ENCODE measurements at places on chromosomes 11 and 22.
A peak's percentile ranks its signal among the peaks of the same experiment; 100 is the strongest.

DNA sequence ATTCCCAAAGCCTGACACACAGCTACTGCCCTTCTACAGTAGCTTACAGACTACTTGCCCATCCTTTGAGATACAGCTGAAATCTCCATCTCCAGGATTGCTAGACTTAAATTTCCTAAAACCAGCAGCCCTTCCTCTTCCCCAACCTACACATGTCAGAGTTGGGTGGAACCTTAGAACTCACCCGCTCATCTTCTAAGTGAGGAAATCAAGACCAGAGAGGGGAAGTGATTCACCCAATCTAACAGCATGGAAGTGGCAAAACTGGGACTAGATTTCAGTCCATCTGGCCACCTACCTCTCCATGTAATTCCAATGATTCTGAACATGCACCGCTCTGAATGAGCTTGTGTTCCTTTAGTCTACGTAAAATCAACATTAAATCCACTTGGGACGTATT is 1.0 kb upstream of the TMEM86A start:
- no peak for DNase-seq

- no peak for DNase-seq
Measured at GRCh38 chr11:73397468-73398131, 21.4 kb downstream of the RELT start.

DNA sequence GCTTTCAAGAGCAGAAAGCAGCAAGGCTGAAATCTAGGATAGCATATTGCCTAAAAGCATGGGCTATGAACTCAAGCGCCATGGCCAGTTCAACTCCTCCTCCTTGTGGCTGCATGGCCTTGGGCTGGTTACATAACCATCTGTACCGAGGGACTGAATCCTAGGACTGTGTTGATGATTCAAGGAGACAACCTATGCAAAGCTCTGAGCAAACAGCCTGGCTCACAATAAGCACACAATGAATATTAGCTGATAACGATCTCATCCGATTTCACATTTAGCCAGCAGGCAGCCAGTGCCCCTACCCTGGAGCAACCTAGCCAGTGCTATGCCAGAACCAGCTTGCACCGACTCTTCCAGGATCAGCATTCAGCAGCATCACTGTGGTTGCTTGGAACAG is 698.4 kb downstream of the TBC1D22A start:
- no peak for DNase-seq

- DNase-seq: no peak
Measured at GRCh38 chr11:9825315-9825714, 161.4 kb downstream of the SWAP70 start.

- DNase-seq: no peak
Measured at GRCh38 chr11:110242746-110243145, 53.7 kb downstream of the RDX start.

DNA sequence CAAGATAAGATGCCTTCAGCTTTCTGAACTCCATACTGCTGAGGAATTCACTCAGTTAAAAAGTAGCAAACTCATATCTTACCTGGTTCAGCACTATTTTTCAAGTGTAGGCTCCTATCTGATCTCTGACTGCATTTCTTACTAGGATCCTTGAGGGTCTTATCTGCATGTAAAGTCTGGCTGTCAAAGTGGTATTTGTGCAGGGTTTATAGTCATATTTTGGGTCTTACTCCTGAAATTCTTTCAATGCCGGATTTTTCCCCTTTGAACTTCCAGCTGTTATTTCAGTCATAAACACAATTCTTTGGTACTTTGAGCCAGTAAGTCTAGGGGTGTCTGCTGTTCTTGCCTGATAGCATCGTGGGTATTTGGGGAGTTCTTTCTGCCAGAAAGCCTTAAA is 25.3 kb upstream of the NOX4 start:
- DNase-seq: no peak

GRCh38 chr22:35728639-35729308 is 11.1 kb downstream of the APOL5 start:
- no peak for DNase-seq

DNA sequence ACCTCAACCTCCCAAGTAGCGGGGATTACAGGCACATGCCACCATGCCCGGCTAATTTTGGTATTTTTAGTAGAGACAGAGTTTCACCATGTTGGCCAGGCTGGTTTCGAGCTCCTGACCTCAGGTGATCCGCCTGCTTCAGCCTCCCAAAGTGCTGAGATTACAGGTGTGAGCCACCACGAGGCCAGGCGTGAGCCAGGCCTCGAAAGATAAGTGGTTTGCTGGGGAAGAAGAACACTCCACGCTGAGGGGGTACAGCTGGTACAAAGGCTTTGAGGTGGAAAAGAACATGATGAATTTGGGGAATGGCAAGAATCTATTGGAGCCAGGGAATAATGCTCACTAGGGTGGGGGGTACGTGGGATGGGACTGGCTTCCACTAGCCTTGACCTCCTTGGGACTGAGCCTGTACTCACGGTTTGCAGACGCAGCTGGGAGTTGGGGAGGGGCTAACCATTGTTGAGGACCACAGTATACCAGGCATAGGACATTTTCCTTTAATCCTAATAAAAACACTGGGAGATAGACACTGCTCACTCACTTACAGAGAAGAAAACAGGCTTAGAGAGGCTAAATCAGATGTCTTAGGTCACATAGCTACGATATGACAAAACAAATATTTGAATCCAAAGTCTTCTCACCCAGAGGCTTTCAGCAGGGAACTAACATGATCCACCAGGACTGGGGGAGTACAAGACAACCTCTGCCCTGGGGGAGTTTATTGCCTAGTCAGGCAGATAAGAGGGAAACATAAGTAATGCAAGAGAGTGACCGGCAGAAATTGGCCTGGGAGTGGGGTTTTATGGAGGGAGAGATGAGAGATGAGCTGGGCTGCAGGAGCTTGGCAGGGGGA is 4.9 kb downstream of the SLCO2B1 start:
- no peak for DNase-seq

GRCh38 chr11:69874984-69875624 is 55.9 kb upstream of the FGF3 start:
- no peak for DNase-seq

DNA sequence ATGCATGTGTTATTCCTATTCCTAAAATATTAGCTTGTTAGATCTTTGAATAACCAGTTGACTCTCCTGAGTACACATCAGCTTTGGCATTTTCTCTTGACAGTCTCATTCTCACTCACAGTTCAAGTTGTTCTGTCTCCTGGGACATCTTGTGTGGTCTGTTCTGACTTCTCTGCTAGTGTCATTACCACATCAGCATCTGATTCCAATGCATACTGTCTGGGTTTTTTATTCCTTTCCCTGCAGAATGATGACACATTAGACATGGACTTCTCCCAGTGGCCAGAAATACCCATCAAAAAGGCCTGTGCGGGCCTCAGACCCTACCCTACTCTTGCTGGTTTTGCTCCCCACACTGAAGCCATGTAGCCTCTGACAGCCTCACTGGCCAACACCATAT is 2.7 kb downstream of the ZNF74 start:
- no peak for DNase-seq

- DNase-seq: no peak
Measured at GRCh38 chr11:44498089-44498871, 67.2 kb upstream of the CD82 start.

DNA sequence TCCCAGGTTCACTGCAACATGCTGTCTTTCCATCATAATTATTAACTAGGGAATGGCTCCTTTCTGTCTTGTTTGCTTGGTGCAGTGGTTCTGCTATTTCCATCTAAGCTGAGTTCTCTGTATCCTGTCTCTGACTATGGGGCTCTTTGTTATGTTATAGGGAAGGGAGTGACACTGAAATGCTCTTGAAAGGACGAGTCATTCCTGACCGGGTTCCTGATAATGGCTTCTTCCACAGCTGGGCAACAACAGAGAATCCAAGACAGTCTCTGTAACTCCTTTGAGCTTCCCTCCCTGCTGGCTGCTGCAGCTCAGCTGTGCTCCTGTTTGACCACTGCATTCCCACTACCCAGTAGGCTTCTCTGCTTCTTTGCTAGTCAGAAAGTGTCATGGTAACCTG is 24.1 kb downstream of the OR2AT4 start:
- no peak for DNase-seq

DNA sequence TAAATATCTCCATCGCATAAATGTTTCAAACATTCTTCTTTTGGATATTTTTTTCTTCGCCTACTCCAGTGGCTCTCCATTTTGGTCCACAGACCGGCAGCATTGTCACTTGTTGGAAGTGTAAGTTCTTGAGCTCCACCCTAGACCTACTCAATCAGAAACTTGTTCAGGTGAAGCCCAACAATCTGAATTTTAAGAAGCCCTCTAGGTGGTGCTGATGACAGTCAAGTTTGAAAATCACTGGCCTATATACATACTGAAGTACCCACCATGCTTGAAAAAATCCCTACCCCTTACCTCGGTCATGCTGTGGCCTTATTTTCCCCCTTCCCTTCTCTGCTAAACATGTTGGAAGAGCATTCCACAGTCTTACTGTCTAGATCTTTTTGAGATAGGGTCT is 10.2 kb upstream of the ACAT1 start:
- DNase-seq: no peak

- no peak for DNase-seq
Measured at GRCh38 chr11:102407901-102408300, 44.7 kb downstream of the TMEM123 start.

DNA sequence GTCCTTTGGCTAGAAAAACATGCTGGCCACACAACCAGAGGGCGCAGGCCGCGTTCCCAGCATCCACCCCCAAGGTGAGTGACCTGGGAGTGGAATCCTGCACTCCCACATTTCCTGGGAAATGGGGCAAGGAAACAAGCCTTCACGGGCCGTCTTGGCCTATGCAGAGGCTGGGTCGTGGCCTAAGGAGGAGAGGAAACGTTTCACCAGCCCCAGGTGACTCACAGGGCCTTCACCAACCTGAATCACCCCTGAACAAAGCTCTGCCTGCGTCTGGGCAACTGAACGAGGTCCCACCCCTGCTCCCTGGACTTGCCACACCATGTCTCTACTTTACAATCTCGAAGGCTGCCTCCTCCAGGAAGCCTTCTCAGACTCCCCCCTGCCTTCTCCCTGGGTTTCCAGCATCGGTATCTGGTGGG is 13.2 kb downstream of the MYH9 start:
- peak; percentile 45 for DNase-seq

DNA sequence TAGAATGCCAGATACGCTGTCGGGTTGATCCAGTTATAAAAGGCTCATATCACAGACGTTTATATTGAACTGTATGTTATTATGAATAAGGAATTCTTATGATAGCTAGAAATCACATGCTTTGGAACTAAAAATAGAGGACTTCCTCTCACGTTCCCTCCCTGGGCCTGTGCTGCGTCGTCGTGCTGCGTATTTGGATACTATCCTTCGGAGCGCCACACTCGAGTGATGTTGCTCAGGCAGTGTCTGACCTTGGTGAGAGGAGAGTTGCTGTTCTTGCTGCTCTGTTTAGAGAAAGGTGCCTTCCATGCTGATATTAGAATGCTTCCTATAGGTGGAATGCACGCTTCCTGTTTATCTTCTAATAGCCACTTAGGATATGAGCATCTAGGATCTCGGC is 20.2 kb upstream of the ST14 start:
- DNase-seq: no peak

- DNase-seq: no peak
Measured at GRCh38 chr22:29732883-29733282, 13.1 kb downstream of the CABP7 start.

DNA sequence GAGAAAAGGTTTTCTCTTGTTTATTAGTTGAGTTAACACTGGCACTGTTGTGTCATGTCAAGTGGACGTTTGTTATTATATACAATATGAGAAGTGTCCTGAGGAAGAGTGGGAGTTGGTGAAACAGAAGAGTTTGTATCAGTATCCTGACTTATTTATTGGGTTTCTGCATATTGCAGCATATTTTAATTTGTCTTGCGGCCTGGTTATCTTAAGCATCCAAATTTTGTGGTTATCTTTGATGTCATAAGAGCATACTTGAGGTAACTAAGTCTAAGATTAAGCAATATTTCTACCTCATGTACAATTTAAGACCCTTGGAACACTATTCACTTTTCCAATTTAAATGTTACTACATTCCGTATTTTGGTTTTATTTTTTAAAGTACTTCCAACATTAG is 103.5 kb downstream of the DDX10 start:
- no peak for DNase-seq

DNA sequence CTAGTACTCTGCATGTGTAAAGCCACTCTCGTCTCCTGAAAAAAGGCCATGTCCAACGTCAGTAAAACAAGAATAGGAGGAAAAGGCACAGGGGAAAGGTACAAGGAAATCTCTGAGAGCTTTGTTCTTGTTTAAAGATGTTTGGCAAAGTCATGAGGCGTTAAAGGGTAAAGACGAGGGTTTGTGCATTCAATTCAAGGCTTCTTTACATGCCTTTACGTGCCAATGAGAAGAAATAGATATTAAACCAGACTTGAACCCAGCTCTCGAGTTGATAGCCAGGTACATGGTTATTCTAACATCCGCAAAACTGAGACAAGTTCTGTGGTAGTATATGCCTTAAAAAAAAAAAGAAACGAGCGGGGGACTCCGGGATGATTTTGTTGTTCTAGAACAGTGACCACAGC is 704 bp upstream of the CFL1 start:
- DNase-seq: no peak

DNA sequence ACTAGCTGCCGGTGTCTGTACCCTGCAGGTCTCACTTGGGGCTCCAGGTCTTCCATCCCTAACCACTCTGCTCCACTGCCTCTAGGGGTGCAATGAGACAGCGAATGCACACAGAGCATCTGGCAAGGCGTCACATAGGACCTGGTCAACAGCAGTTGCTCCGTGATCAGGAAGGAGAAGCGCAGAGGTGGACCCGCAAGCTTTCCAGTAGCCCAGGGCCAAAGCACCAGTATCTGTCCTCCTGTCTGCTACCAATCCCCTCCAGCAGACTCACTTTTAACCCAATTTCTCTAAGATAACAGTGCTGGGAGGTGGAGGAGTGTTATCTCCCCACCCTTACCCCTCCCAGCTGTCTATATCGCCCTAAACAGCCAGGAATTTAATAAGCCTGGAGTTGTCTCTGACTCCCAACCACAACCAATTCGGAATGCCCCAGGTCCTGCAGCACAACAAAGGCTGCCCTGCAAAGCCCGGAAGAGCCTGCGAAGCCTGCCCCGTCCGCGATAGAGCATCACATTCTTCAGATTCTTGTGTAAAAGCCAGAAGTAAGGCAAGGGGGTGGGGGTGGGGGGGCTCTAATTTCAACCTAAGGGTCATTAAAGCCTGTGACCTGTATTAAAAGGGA is 19.3 kb downstream of the MYH9 start:
- no peak for DNase-seq

GRCh38 chr11:3635641-3636375 is 6.0 kb downstream of the ART5 start:
- no peak for DNase-seq

- no peak for DNase-seq
Measured at GRCh38 chr11:57167125-57167846, 14.5 kb upstream of the LRRC55 start.

- no peak for DNase-seq
Measured at GRCh38 chr11:12285106-12285505, 92.3 kb upstream of the PARVA start.

- no peak for DNase-seq
Measured at GRCh38 chr11:110182886-110183285, 89.7 kb downstream of the ZC3H12C start.

DNA sequence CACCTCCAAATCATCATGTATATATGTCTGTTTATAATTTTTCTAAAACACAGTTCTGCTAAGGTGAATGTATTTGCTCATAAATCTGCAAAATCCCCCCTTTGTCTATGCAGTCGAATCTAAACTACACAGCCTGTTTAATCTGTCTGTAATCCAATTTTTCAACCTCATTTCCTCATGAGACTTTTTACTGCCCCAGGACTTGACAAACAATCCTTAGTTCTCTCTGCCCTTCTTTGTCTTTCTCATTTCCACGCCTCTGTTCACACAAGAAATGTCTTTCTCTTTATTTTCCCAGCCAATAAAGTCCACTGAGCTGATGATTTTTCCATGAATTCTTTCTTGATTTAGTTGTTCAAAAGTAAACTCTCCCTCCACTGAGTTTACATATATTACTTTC is 1154.3 kb downstream of the FAM181B start:
- no peak for DNase-seq

Data from activated CD4-positive, alpha-beta T cell treated with anti-CD3 and anti-CD28 coated beads for 24 hours (primary cell).